ENCODE measurements at places on chromosomes 6 and 20.

DNA sequence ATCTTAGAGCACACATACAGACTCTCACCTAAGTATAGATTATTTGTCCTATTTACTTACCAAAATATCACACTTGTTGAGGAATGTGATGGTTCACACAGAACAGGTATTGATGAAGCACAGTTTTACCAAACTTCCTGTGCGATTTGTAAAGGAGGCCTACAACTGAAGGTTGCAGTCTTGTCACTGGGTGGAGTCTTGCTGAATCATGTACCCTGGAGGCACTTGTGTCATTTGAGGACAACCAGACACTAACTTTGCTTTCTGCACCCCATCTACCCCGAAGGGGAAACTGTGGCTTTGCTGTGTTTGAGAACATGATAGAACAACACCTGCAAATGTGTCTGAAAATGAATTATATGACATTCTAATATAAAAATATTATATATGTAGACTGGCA is 32.4 kb upstream of the HINT3 start:
- DNase-seq: no peak

DNA sequence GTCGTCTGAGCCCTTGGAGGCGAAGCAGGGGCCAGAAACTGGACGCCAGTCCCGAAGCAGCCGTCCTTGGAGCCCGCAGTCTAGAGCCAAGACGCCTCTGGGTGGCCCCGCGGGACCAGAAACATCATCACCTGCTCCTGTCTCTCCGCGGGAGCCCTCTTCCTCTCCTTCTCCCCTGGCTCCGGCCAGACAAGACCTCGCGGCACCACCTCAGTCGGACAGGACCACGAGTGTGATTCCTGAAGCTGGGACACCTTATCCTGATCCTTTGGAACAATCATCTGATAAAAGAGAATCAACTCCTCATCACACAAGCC is 416 bp downstream of the RSPH4A start:
- peak; percentile 39 for DNase-seq

GRCh38 chr6:26267083-26267589 is 97.9 kb upstream of the BTN3A2 start:
- DNase-seq: no peak

DNA sequence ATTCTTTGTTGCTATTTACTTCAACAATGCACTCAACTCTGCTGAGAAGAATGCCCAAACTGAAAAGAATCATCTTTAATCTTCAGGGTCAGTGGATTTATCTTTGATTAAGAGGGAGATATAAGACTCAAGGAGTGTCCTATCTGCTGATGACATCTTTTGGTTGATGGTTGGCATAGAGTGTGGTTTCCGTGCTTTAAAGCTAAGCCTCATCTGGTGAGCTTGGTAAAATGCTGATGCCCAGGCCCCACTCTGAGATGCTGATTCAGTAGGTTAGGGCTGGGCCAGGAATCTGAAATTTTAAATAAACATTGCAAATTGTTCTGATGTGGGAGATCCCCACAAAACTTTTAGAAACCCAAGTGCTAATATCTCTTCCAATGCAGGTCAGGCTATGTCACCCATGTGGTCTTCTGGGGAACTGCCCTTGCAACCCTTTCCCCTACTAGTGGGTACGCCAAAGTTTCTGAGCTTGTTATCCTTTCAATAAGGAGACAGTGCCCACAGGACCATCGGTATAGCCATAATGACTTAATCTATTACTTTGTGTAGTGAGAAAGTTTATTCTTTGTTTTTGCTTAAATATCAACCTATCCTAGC is 68.5 kb upstream of the ARMH2 start:
- DNase-seq: no peak

DNA sequence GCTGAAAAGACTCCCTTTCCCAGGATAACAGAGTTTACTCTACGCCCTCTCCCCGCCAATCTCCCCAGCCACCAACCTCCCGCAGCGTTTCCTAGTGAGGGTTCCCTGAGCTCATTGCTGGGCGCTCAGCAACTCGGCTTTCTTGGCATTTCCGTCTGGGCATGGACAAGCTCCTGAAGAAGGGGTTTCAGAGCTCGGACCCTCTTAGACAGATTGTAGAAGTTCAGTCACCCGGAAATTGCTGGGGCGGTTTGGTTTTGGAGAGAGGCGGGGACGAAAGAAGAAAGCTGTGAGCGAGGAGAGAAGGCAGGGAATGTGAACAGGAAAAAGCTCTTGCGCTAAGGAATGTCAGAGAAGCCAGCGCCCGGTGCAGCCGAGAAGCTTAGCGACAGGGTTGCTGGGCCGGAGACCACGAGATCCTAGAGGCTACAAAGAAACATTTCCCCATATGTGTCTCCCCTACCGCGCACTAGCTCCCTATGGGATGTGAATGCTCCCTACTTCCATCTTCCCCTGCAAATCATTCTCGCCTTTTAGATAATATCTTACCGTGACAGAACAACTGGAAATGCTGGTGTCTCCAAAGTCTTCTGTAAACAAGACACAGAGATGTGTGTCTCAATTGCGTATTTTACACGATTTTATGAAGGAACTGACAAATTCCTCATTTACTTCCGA is 15.8 kb downstream of the POM121L2 start:
- peak; percentile 55 for DNase-seq

- DNase-seq: no peak
Measured at GRCh38 chr6:41347378-41348050, 12.1 kb downstream of the NCR2 start.

DNA sequence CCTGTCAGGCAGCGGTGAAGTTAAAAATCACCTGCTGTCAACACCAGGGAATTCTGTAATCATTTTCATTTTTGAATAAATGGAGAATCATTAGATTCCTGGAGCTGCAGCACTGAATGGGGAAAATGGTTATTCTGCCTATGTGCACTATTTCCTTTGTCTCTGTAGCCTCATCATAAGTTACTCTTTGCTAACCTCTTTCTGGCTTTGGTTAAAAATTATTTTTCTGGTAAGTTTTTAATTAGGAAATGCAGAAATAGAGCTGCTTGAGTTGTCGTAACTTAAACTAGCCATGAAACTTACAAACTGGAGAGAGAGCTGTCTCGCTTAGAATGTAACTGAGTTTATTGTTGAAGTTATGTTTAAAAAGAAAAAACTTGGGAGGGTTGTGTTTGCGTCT is 28.8 kb downstream of the ZFAND3 start:
- no peak for DNase-seq

Data from HEK293T (cell line).